ENCODE measurements at places on chromosomes 16 and 17.

DNA sequence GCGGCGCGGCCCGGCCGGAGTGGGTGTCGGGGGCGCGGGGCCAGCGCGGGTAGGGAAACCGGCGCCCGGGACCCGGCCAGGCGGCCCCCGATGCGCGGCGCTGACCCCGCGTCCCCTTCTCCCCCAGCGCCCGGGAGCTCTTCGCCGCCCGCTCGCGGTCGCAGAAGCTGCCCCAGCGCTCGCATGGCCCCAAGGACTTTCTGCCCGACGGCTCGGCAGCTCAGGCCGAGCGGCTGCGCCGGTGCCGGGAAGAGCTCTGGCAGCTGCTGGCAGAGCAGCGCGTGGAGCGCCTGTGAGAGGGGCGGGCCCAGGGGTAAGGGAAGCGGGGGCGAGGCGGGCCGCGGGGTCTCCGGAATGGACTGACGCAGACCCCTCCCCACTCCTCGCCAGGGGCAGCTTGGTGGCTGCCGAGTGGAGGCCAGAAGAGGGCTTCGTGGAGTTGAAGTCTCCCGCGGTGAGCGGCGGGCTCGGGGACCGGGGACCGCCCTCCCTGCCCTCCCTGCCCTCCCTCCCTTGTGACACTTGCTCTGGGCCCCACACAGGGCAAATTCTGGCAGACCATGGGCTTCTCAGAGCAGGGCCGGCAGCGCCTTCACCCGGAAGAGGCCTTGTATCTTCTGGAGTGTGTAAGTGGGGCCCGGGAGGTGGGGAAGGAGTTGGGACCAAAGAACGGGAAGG is 430 bp downstream of the TSEN54 start:
- DNase-seq: no peak

DNA sequence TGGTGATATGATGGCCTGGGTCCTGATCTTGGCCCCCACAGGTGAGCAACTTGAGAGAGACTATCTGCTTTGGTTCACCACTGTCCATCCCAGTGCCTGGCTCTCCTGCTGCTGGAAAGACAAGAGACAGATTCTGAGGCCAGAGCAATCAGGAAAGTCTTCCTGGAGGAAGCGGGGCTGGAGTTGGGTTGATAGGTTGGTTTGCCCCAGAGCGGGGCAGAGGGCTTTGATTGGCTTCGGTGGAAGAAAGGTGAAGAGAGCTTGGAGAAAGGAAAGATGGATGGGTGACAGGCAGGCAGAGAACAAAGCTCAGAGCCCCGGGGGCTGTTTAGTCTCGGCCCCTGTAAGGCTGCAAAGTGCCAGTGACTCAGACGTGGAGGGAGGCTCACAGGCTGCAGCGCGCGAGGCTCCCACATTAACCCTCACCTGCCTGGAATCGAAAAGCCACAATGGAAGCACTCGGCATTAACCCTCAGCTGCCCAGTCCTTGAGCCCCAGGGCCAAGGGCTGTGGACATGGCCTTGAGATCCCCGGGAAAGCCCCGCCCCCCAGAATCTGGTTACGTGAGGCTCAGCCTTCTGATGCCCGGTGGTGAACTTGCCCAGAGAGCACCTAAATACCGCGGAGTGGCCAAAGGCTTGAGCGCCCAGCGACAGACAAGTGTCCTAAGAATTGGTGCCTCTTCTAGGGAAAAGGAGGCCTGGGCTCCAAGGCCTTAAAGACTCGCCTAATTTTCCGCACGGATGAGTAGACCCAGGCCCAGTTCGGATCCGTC is 996 bp upstream of the CPNE2 start:
- no peak for DNase-seq

GRCh38 chr17:3962217-3962964 is 1.8 kb downstream of the ATP2A3 start:
- no peak for DNase-seq

- peak; percentile 89 for DNase-seq
These were observed 1.3 kb downstream of the MAZ start for GRCh38 chr16:29807426-29808218.

- DNase-seq: no peak
These were observed 14.5 kb downstream of the CD300LB start for GRCh38 chr17:74516561-74517328.

All from left kidney (tissue), 8 donors.